Hair follicle dermal papilla cell (primary cell): ENCODE measurements at places on chromosomes 7 and 10. TPM values are rescaled to one million over a fixed set of nuclear protein-coding genes. Genes with fewer than 3 reads are reported as not detected.

Gene PTPN20
- total RNA-seq = 3.8 and 5.2 TPM in 2 replicates

Gene NXPH1
- not detected in 2 replicates for total RNA-seq

Gene C10orf62
- 0.49 TPM in 1 of 2 replicates, not detected in the other for total RNA-seq

Gene C10orf105
- total RNA-seq = 1.1 and 1.2 TPM in 2 replicates

Gene AMZ1
- 6.7 and 8.6 TPM in 2 replicates for total RNA-seq

Gene TBX20
- total RNA-seq = 8.3 and 10.1 TPM in 2 replicates

Gene GPR85
- 2.4 and 2.8 TPM in 2 replicates for total RNA-seq

Gene MYO1G
- total RNA-seq = 0.12 and 0.16 TPM in 2 replicates

Gene SRRM3
- total RNA-seq = 0.85 and 1.9 TPM in 2 replicates

Gene MMD2
- not detected in 2 replicates for total RNA-seq

Gene OPN1SW
- not detected in 2 replicates for total RNA-seq

Gene ERCC6
- total RNA-seq = 34.9 and 38.5 TPM in 2 replicates

Gene DYDC2
- not detected in 2 replicates for total RNA-seq

Gene HOXA5
- not detected in 2 replicates for total RNA-seq

Gene OR2A12
- total RNA-seq = not detected in 2 replicates

Gene SPDYE18
- not detected in 2 replicates for total RNA-seq

Gene PODXL
- 2.4 TPM in 2 replicates for total RNA-seq

Gene TAS2R5
- total RNA-seq = 0.24 and 1.6 TPM in 2 replicates

Gene PAXIP1
- total RNA-seq = 9.1 and 9.8 TPM in 2 replicates

Gene RNF148
- total RNA-seq = 0.36 and 0.65 TPM in 2 replicates

Gene ACTR3C
- total RNA-seq = 0.65 TPM in 1 of 2 replicates, not detected in the other

Gene MAD1L1
- total RNA-seq = 56.1 and 67.5 TPM in 2 replicates

Gene SPDYE2
- total RNA-seq = not detected in 2 replicates
